ENCODE measurements at places on chromosomes 4 and X.

DNA sequence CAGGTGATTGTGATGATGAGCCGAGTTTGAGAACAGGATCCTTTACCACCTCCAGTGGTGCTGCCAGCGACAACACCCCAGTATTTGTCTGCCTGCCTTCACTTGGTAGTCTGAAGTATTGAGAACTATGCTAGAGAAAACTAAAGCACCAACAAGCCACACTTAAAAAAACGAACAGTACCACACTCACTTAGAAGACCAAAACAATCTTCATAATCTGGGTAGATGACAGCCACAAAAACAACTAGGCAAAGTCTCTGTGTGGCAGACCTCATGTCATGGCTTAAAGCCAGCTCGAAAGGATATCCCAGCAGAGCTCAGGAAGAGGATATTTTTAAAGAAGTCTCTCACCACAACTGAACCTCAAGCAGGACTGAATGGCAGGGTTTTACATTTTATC, 236.0 kb downstream of the GPC3 start:
- DNase-seq, result peak; percentile 31

GRCh38 chr4:10326075-10326474, 131.2 kb downstream of the ZNF518B start:
- DNase-seq, result no peak

GRCh38 chr4:54197926-54198325, 31.2 kb upstream of the PDGFRA start:
- no peak for DNase-seq

- no peak for DNase-seq
Observed at GRCh38 chrX:48043056-48043455, 28.4 kb downstream of the ZNF630 start.

- no peak for DNase-seq
Observed at GRCh38 chr4:169773889-169774288, 16.1 kb upstream of the HPF1 start.

DNA sequence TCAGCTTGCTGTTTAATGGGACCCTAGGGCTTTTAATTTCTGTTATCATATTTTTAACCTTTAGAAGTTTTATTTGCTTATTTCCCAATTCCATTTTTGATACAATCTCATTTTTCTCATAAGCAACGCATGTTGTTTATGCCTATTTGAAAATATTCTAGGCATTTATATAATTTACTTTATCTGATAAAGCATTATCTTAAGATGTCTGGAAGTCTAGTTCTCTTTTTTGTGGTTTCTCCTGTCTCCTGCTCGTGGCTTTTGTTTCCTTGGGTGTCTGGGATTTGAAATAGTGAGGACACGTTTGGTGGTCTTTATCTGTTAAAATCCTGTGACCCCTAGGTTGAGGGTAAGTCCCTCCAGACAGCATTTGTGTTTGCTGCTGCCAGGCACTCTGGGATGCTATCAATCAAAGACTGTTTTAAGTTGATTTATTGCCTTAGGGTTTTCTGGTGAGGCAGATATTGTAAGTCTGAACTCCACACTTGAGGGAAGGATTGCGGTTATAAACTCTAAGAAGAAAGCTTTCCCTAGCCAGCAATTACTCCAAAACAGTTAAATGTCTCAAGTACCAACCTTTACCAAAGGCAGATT, 208.0 kb downstream of the PRDM5 start:
- no peak for DNase-seq
